ENCODE measurements at places on chromosomes 12 and 14. TPM values are rescaled to one million over a fixed set of nuclear protein-coding genes. Genes with fewer than 3 reads are reported as not detected.

RAB15 gene
- total RNA-seq: 19.1 TPM

ARPC3 gene
- 470 TPM for total RNA-seq

SLC17A8 gene
- not detected for total RNA-seq

FAM186B gene
- 0.08 TPM for total RNA-seq

PTGDR gene
- total RNA-seq: not detected

DAO gene
- total RNA-seq: not detected

KRT1 gene
- not detected for total RNA-seq

ZFHX2 gene
- 1.5 TPM for total RNA-seq

TAS2R8 gene
- not detected for total RNA-seq

PLA2G1B gene
- total RNA-seq: not detected

SAMD4A gene
- total RNA-seq: 8.0 TPM

KCNC2 gene
- not detected for total RNA-seq

TMTC3 gene
- 11.3 TPM for total RNA-seq

KERA gene
- total RNA-seq: not detected
